Activated naive CD8-positive, alpha-beta T cell treated with anti-CD3 and anti-CD28 coated beads, Interleukin-2, amount 50 U/mL, for 24 hours (primary cell): ENCODE measurements at places on chromosomes 3 and 15.

- no peak overlapping the region for H3K27ac ChIP-seq
- peaks cover 20% of the 10 kb centered on the region for H3K4me1 ChIP-seq
- DNase-seq = no peak
- H3K36me3 ChIP-seq = no peaks in the 10 kb centered on the region
These were observed 13.0 kb downstream of the VIPR1 start for GRCh38 chr3:42515391-42515916.

DNA sequence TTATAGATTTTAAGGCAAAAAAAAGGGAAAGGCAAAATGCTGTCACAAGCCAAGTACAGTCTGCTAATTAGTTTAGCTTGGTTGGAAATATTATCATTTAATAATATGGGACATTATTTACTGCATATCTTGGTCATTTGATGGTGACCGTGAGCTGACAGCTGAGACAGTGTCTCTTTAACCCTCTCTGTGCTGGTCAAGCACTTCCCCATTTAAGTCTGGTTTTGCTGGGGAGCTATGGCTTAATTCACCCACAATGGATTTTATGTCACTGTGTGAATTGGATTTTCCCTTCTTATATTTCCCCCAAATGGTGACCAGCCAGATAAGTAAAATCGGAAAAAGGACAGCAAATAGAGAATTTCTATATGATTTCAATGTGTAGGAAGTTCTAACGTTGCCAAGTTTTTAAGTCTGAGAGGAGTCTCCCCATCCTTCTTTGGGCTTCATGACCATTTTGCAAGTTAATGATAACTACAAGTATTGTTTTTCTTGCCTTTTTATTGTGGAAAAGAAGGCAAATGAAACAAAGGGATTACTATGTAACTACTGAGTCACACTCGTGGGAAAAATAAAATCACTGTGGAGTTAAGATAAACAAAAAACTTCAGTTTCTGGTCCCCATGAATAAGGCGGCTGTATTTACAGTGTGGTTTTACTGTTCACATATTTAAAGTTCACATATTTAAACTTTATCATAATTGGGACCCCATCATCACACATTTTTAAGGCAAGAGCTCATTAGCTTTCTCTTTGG is 373.5 kb downstream of the NR2F2 start:
- DNase-seq = no peak
- no peak overlapping the region for H3K27ac ChIP-seq
- no peaks in the 10 kb centered on the region for H3K4me1 ChIP-seq
- no peaks in the 10 kb centered on the region for H3K36me3 ChIP-seq
- H3K27me3 ChIP-seq = peaks cover 11% of the 10 kb centered on the region

GRCh38 chr3:175404027-175404426 is 544.9 kb downstream of the NAALADL2 start:
- no peak for DNase-seq
- H3K4me3 ChIP-seq = no peak overlapping the region
- no peak overlapping the region for H3K27ac ChIP-seq

GRCh38 chr3:152236716-152237115 is 32.0 kb upstream of the MBNL1 start:
- DNase-seq = no peak
- peak overlapping the region; percentile 82 for H3K27ac ChIP-seq
- H3K36me3 ChIP-seq = peaks cover 8% of the 10 kb centered on the region
- peak overlapping the region; percentile 52 for H3K4me3 ChIP-seq

- no peak overlapping the region for H3K4me3 ChIP-seq
- no peak for DNase-seq
- H3K36me3 ChIP-seq = no peaks in the 10 kb centered on the region
- H3K4me1 ChIP-seq = no peaks in the 10 kb centered on the region
- H3K27me3 ChIP-seq = no peaks in the 10 kb centered on the region
These were observed 245.7 kb upstream of the AGTR1 start for GRCh38 chr3:148451969-148452368.

GRCh38 chr3:15610082-15610759 is 8.7 kb downstream of the BTD start:
- no peak for DNase-seq
- no peak overlapping the region for H3K27ac ChIP-seq
- no peaks in the 10 kb centered on the region for H3K27me3 ChIP-seq
- H3K36me3 ChIP-seq = peaks cover 6% of the 10 kb centered on the region

DNA sequence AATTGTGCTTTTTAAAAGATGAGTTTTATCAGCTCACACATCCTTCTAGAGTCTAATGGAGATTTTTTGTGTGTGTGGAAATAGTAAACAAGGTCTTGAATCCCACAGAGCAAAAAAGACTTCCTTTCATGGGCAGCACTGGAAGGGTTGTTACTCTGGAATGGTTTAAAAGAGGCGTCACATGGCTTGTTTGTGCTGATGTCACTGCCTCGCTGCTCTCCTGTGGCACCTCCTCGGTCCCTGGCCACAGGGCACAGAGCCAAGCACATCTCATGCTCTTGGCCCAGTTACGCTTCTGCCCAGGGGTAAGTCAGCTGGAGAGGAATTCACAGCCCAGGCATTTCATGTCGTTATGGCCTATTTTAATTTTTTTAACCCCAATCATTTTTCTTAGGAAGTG is 53.2 kb downstream of the PGPEP1L start:
- no peaks in the 10 kb centered on the region for H3K27me3 ChIP-seq
- peaks cover 22% of the 10 kb centered on the region for H3K4me1 ChIP-seq
- no peak overlapping the region for H3K27ac ChIP-seq
- no peak overlapping the region for H3K4me3 ChIP-seq
- DNase-seq = no peak
